Ureter (tissue), 1 donor: ENCODE measurements at places on chromosomes 2 and 18. TPM values are rescaled to one million over a fixed set of nuclear protein-coding genes. Genes with fewer than 3 reads are reported as not detected.

GRCh38 chr2:120503793-120504571 is 158.0 kb downstream of the INHBB start:
- DNase-seq: no peak

MAIP1 gene
- 14.1 TPM for total RNA-seq

- DNase-seq: no peak
These were observed 75.0 kb upstream of the GATA6 start for GRCh38 chr18:22094358-22094734.

- no peak for DNase-seq
These were observed 474.2 kb upstream of the LRRTM1 start for GRCh38 chr2:80778704-80779103.

STPG4 gene
- total RNA-seq: not detected

GRCh38 chr2:128797092-128797491 is 478.4 kb upstream of the HS6ST1 start:
- peak; percentile 13 for DNase-seq

DNA sequence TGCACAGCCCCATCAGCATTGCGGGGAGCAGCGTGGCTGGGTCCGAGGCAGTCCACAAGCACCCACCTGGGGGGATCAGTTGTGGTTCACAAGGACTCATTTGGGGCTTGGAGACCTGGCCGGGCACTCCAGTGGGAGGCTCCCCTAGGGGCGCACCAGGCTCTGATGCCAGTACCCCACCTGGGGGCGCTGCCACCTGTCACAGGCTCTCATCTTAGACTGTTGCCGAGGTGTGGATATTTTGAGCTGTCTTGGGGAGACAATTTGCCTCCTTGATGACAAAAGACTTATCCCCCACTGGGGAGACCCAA is 3.0 kb downstream of the ADRA2B start:
- DNase-seq: no peak

TLX2 gene
- total RNA-seq: not detected

GRCh38 chr2:177633910-177634294 is 241.3 kb downstream of the AGPS start:
- DNase-seq: no peak

GRCh38 chr2:76378140-76378539 is 667.4 kb upstream of the GCFC2 start:
- no peak for DNase-seq
